ENCODE measurements at places on chromosomes 6 and 20.

DNA sequence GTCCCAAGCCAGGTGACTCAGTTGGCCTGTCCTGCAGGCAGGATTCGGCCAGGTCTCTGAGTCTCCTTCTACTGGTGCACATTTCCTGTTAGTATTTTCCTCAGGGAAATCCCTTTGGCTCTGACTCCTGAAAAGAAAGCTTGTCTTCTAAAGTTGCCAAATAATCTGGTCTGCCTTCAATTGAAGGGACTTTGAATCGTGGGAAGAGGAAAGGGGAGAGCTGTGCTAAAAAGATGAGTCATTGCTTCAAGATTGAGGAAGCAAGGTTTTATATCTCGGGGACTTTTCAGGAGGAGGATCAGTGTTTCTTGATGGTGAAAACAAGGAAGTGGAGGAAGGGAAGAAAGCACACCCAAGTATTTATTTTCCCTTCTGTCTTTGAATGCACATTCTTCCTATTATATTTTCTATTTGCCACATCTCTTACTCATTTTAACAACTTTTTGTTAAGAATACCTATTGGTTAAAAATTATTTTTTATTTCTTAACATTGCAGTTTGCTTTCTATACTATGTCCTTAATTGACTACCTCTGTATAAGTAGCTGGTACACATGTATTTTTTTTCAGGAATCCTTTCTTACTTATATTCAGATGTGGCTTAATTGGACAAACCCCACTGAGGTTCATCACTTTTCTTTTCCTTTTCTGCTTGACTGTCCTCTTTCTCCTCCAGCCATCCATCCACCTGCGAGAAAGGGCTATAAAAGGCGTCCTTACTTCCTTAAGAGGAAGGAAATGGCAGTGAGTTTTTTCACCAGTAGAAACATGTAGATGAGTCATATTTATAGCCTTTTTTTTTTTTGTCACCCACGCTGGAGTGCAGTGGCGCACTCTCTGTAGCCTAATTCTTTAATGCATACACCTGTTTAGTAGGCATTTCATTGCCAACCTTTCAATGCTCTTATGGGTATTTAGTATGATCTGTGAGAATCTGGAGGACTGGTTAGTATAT lies 15.0 kb upstream of the IFNGR1 start:
- DNase-seq: no peak

GRCh38 chr20:32205843-32206759 lies 1.4 kb downstream of the PLAGL2 start:
- DNase-seq: no peak

DNA sequence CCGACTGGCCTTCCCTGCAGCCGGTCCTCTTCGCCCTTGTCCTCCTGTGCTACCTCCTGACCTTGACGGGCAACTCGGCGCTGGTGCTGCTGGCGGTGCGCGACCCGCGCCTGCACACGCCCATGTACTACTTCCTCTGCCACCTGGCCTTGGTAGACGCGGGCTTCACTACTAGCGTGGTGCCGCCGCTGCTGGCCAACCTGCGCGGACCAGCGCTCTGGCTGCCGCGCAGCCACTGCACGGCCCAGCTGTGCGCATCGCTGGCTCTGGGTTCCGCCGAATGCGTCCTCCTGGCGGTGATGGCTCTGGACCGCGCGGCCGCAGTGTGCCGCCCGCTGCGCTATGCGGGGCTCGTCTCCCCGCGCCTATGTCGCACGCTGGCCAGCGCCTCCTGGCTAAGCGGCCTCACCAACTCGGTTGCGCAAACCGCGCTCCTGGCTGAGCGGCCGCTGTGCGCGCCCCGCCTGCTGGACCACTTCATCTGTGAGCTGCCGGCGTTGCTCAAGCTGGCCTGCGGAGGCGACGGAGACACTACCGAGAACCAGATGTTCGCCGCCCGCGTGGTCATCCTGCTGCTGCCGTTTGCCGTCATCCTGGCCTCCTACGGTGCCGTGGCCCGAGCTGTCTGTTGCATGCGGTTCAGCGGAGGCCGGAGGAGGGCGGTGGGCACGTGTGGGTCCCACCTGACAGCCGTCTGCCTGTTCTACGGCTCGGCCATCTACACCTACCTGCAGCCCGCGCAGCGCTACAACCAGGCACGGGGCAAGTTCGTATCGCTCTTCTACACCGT lies 6.1 kb downstream of the UBD start:
- DNase-seq: no peak

- DNase-seq: no peak
Observed at GRCh38 chr6:106495014-106495413, 134.3 kb downstream of the RTN4IP1 start.

GRCh38 chr6:168093071-168093505 lies 14.1 kb upstream of the FRMD1 start:
- no peak for DNase-seq

GRCh38 chr6:33584700-33585402 lies 4.8 kb upstream of the BAK1 start:
- no peak for DNase-seq

All from T-helper 1 cell (primary cell).